ENCODE measurements at places on chromosomes 1 and 21. TPM values are rescaled to one million over a fixed set of nuclear protein-coding genes. Genes with fewer than 3 reads are reported as not detected.

KCNJ15 gene
- polyA plus RNA-seq: not detected

KIF21B gene
- polyA plus RNA-seq: 5.6 TPM

LIN28A gene
- not detected for polyA plus RNA-seq

ATAD3C gene
- 6.2 TPM for polyA plus RNA-seq

PTPRU gene
- not detected for polyA plus RNA-seq

TDRD5 gene
- not detected for polyA plus RNA-seq

CHIA gene
- 1.0 TPM for polyA plus RNA-seq

CCDC17 gene
- polyA plus RNA-seq: 0.60 TPM

CELSR2 gene
- polyA plus RNA-seq: 0.15 TPM

FBXO44 gene
- 16.9 TPM for polyA plus RNA-seq

ATP8B2 gene
- 20.7 TPM for polyA plus RNA-seq

YOD1 gene
- polyA plus RNA-seq: 0.98 TPM

OVAAL gene
- not detected for polyA plus RNA-seq

ATP1A2 gene
- not detected for polyA plus RNA-seq

LYPD8 gene
- polyA plus RNA-seq: not detected

FBXO2 gene
- polyA plus RNA-seq: 18.0 TPM

CYP4A22 gene
- polyA plus RNA-seq: not detected

TMEM240 gene
- not detected for polyA plus RNA-seq

SNRPE gene
- polyA plus RNA-seq: 196 TPM

CSF3R gene
- 1.9 TPM for polyA plus RNA-seq

TMEM234 gene
- 7.2 TPM for polyA plus RNA-seq

SPRR2G gene
- not detected for polyA plus RNA-seq

LCE3D gene
- not detected for polyA plus RNA-seq

LBR gene
- 82.2 TPM for polyA plus RNA-seq

CADM3 gene
- polyA plus RNA-seq: 0.13 TPM

CYP2J2 gene
- polyA plus RNA-seq: 1.0 TPM

SMYD3 gene
- 35.9 TPM for polyA plus RNA-seq

PGLYRP4 gene
- polyA plus RNA-seq: not detected

TMEM61 gene
- not detected for polyA plus RNA-seq

PEX11B gene
- polyA plus RNA-seq: 42.3 TPM

CELA3A gene
- polyA plus RNA-seq: not detected

H6PD gene
- 11.3 TPM for polyA plus RNA-seq

HORMAD1 gene
- polyA plus RNA-seq: 0.84 TPM

CD1D gene
- 20.5 TPM for polyA plus RNA-seq

TSEN15 gene
- polyA plus RNA-seq: 35.1 TPM

NECTIN4 gene
- polyA plus RNA-seq: not detected

SLC16A4 gene
- 3.6 TPM for polyA plus RNA-seq

BRDT gene
- not detected for polyA plus RNA-seq

ZMYM4 gene
- polyA plus RNA-seq: 28.0 TPM

CASZ1 gene
- polyA plus RNA-seq: 5.6 TPM

TEKT2 gene
- polyA plus RNA-seq: not detected

NCF2 gene
- polyA plus RNA-seq: 18.1 TPM

Data from IgD-negative memory B cell (primary cell).